ENCODE measurements at places on chromosomes 2 and 18.

GRCh38 chr2:71151620-71152019, 21.2 kb downstream of the MPHOSPH10 start:
- no peak for DNase-seq

DNA sequence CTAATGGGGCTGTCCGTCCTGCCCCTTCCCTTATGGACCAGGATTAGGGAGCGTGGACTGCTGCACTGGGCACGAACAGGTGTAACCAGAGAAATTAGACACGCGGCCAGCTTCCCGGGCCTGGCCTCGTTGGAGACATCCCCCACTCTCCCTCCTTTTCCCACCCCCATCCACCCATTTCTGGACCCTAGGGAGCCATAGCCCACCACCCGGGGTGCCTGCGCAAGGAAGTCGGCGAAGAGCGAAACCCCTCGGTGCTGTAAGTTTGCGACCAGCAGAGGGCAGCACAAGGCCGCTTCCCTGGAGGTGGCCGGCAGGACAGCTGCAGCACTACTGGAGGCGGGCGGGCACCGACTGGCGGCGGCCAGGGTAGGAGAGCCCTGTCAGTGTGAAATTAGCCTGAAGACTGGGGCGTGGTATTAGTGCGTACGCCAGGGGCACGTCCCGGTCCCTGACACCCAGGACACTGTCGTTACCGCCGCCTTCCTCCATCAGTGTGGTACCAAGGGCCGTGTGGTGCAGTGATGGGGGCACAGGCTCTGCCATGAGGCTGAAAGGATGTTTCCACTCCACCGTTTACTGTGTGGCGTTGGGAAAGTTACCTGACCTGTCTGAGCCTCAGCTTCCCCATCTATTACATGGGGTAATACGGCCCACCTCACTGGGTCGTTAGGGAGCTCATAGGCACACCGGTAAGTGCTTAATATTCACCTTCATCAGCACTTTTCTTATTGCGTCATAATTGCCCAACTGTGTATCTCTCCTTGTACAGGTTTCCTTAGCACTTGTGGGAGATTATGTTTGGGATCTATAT, 36.0 kb upstream of the CD207 start:
- DNase-seq, result peak; percentile 63

DNA sequence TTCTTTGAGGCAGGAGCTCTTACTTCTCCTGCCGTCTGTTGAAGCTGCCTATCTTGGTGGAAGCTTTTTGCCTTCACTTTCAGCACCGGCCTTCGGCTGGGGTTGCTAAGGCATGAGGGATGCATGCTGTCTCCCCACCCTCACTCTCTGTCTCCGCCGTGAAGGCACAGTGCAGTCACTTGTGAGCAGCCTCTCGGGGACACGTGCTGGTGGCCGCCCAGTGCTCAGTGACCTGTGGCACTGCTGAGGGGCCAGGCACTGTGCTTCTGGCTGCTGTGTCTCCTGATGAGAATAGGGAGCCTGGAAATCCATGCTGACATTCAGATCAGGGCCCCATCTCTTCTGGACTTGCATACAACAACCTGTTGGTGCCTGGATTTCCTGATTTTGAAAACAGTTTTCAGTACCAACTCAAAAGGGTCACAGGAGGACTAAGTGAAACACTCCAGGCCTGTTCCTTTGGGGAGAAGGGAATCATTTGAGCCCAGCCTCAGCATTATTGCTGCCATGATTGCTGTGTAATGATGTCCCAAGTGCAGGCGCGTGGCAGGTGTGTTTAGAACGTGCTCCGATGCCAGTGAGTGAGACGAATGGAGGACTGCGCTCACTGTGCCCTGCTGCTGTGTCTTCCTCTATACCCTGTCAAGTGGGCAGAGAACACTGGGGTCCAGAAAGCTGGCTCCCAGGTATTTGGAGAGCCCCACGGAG, 218.1 kb downstream of the SEPTIN10 start:
- no peak for DNase-seq

GRCh38 chr18:79365701-79366100, 30.0 kb upstream of the NFATC1 start:
- DNase-seq, result no peak

- no peak for DNase-seq
These were observed 592 bp downstream of the ME2 start for GRCh38 chr18:50879302-50880118.

- DNase-seq, result no peak
These were observed 51.0 kb downstream of the PRELID3A start for GRCh38 chr18:12458771-12459170.

- DNase-seq, result no peak
These were observed 117.6 kb upstream of the RASGRP3 start for GRCh38 chr2:33358878-33359277.

- no peak for DNase-seq
These were observed 59.3 kb upstream of the OTOF start for GRCh38 chr2:26537069-26537825.

- DNase-seq, result no peak
These were observed 46.2 kb downstream of the MEIS1 start for GRCh38 chr2:66481100-66481549.

All from NCI-H1930 (cell line).